ENCODE measurements at places on chromosomes 7 and 10.

DNA sequence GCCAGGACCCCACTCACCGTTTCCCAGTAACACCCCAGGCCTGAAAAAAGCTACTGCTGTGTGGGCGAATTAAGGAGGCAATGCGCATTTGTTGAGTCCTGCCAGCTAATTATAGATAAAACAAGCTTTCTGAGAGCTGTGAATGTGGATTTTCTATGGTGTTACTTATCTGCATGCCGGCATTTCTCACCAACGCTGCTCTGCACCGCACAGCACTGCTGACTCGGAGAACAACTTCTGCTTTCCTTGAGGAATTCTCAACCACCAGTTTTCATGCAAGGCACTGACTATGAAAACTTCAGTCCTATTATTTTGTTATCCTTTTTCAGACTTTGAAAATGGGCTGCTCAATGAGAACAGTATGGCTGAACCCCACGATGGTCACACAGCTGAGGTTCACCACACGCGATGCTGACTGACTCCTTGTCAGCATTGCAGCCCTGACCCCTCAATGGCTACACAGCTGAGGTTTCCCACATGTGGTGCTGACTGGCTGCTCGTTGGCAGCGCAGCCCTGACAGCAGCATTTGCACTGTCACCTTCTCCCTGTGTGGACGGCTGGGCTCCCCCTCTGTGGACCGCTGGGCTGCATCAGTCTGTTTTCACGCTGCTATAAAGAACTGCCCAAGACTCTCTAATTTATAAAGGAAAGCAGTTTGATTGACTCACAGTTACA is 190.6 kb downstream of the DIP2C start:
- no peak for ATAC-seq

DNA sequence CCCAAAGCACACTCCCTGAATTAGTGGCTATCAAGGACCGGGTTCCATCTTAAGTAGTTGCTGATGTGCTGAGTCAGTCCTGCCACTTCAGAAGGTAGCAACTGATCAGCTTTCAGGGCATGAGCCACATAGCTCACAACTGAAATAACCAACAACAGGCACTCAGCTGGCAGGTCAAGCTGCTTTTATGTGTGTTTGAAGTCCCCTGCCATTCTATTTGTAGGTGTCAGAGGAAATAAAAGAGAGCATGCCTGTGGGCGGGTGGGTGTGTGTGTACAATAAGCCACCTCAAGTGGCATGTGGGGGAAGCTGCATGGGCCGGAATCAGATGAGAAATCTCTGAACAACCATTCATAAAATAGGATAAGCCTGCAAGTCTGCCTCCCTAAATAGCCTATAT is 114.3 kb upstream of the YAE1 start:
- no peak for ATAC-seq

DNA sequence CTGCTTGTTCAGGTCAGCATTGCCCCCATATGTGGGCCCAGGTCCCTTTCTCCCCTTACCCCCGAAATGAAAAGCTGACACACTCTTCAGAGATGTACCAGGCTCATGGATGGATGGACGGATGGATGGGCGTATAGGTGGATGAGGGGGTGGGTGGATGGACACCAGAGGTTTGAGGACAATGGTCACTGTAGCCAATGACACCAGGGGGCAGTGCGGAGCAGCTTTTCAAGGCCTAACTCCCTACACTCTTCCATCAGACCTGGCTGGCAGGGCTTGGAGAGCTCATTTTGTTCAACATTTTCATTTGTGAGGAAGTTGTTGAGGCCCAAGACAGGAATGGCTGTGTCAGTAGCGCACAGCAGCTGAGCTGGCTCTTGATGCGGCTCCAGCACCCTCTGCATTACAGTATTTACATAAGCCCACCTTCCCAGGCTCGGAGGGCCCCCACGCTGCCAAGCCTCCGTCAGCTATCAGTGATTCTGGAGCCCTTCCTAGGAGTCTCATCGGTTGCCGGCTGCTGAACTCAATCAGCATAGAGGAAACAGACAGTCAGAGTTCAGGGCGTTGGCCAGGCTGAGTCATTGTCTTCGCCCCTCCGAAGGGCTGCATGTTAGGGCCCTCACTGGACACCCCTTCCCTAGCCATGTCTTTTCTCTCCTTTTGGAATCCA is 11.6 kb upstream of the FFAR4 start:
- peak; percentile 77 for ATAC-seq

DNA sequence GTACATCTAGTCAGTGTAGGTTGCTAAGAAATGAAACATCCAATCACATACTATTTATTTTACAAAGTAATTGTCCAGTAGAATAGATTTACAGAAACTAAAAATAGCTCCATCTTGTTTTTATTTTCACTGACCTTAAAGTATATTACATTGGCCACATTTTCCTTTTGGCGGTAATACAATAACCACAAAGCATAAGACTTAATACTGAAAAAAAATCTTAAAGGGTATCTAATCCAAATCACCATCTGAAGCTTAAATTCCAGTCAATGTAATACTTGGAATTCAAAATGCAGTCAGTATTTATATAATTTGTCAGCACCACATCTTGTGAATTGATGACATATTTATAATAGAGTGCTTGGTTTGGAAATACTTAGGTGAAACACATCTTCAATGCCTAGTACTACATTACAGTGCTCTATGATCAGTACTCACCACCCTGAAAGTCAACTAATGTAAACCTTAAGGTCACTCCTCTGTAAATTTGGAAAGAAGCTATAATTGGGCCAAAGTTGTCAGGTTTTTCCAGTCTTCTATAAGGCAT is 8.9 kb downstream of the ANKMY2 start:
- no peak for ATAC-seq

GRCh38 chr10:10871352-10871751 is 146.3 kb upstream of the CELF2 start:
- ATAC-seq: no peak

- no peak for ATAC-seq
Measured at GRCh38 chr7:39733881-39734632, 110.7 kb downstream of the RALA start.

DNA sequence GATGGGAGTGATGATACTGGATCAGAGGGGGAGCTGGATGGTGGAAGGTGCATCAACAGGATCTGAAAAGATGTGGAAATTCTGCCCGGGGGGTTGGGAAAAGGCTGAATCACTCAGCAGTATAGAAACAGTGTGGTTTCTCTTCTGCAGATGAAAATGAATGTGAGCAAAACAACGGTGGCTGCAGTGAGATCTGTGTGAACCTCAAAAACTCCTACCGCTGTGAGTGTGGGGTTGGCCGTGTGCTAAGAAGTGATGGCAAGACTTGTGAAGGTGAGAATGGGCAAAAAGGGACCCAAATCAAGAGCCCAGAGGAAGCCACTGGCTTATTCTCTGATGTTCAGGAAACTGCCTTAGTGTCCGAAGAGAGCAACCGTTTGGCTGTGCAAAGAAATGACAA is 12.9 kb downstream of the OIT3 start:
- ATAC-seq: no peak

DNA sequence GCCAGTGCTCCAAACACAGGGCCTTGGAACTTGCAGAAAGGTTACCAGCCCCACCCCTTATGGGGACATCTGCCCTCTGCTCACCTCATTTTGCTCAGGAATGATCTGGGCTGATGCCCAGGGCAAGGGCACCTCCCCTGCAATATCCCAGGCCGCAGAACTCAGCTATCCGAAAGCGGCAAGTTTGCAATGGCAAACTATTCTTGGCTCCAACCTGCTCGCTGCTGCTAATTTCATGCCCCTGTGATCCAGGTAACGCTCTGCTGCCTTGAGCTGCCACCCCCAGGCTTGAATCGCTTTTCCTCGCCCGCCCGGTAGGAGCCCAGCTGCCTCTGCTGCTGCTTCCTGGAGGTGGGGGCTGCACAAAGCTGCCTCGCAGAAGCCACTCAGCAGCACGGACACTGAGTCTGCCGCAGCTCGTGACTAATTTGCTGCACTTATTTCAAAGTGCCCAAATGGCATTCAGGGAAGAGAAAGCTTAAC is 18.2 kb downstream of the SLC29A3 start:
- ATAC-seq: no peak

DNA sequence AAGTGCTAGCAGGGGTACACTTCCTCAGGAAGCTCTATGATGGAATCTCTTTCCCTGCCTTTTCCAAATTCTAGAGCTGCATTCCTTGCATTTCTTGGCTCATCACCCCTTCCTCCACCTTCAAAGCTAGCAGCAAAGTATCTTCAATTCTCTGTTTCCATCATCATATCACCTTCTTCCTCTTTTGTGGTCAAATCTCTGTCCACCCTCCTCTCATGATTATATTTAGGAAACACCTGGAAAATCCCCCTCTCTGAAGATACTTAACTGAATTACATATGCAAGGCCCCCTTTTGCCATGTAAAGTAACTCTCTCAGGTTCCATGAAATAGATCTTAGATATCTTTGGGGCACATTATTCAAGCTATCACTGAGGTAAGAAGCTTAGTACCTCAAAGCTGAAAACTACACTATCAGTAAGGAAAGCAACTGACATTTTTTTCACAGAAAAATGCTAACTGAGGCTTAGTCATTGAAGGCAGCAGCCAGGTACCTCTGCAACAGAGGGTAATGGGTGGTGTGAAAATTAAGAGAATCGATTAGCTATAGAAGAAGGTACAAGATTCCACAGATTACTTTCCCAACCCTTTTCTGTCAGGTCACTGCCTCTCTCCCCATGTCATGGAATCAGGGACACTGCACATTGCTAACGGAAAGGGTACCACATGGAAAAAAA is 197.3 kb downstream of the MACC1 start:
- ATAC-seq: no peak

GRCh38 chr7:55349121-55349520 is 16.0 kb upstream of the LANCL2 start:
- ATAC-seq: no peak

- no peak for ATAC-seq
Measured at GRCh38 chr7:11330208-11330607, 356.5 kb downstream of the PHF14 start.

- ATAC-seq: peak; percentile 32
Measured at GRCh38 chr10:12719365-12719764, 282.1 kb downstream of the CCDC3 start.

GRCh38 chr7:117025891-117026290 is 72.6 kb downstream of the ST7 start:
- ATAC-seq: no peak

GRCh38 chr7:155811895-155812761 is at the start of gene SHH:
Gene SHH, minus strand, starts transcription at chr7:155812463. Its CDS starts 341 bp downstream, at chr7:155812122.
- ATAC-seq: no peak

DNA sequence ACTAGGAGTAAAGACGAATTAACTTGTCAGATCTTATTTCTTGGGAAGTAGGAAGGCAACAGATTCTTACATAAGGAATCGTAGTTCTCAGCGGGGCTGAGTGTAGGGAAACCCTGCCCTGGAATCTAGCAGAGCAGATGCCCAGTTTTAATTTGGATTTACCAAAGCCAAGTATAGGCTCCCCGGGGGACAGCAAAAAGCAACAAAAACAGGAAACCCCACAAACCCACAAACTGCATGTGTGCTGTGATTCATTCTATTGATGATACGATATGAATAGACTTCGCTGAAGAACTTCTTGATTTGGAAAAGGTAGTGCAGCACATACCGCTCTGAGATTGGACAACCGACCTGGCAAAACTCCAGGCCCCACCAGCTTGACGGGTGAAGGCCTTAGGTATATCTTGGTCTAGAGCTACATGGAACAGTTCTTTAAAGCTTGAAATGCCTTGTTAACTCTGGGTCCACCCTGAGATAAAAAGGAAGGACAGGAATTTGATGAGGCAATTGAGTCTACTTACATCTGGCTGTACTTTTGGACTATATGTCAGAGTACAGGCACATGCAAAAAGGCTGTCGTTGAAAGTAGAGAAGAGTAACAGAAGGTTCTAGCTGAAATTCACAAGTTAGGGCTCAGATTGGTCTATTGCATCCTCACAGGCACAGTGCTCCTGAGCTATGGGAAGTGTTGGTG is 49.1 kb downstream of the STRA8 start:
- no peak for ATAC-seq

GRCh38 chr7:145899938-145900337 is 216.7 kb upstream of the CNTNAP2 start:
- no peak for ATAC-seq

DNA sequence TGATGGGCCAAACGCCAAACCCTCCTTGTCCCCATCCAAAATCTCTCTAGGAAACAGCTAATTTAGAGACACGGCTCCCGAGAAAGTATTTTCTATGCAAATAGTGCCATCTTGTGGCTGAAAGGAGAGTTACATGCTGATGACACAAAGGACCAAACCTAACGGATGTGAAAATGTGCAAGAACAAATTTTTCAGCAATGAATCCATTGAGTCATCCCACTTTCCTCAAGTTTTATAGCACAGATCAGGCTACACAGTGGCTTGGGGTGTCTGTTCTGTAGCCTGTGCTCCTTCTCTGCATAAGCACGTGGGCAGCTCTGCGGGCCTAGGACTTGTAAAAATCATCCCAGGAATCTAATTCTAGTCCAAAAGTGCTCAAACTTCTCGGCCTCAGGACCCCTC is 154.8 kb upstream of the PRR15 start:
- ATAC-seq: no peak

DNA sequence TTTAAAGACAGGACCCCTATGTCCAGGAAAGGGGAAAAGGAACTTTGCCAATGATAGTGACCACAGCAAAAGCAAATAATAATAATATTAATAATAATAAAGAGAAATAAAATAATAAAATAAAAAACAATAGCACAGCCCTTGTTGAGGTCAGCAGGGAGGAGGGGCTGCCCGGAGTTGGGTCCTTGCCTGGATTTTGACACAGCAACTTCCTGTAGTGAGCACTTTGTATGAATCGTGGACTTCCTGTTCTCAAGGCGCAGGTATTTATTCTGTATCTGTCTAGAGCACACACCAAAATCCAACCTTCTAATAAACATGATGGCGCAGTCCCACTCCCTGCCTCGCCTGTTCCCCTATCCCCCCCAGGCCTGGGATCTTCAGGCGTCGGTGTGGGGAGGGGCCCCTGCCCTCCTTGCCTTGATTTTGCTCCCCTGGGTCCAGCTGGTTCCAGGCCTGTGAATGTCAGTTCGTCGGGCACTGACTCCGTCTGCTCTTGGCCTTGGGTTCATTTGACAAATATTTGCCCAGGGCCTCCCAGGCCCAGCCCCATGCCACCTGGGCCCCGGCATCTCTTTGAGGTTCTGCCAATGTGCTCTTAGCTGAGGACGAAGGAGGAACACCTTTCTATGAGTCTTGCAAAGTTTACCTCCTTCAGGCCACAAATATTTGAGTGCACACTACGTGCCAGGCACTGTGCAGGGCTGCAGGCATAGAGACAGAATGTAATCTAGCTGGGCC is 13.9 kb downstream of the TRIM8 start:
- no peak for ATAC-seq

GRCh38 chr10:86440874-86441843 is 74.6 kb upstream of the GRID1 start:
- ATAC-seq: no peak

- ATAC-seq: peak; percentile 65
Measured at GRCh38 chr10:104317269-104317710, 21.0 kb downstream of the ITPRIP start.

- peak; percentile 67 for ATAC-seq
Measured at GRCh38 chr7:135620980-135621850, 41.1 kb upstream of the STMP1 start.
